ENCODE measurements at places on chromosomes 7 and 10.

GRCh38 chr7:139960157-139960556 is 102.6 kb downstream of the PARP12 start:
- no peak for DNase-seq

- no peak for DNase-seq
These were observed 13.5 kb downstream of the BHLHA15 start for GRCh38 chr7:98224701-98225181.

- DNase-seq: no peak
These were observed 1074.2 kb upstream of the C7orf33 start for GRCh38 chr7:147516391-147516790.

GRCh38 chr10:119335671-119336353 is 128.4 kb downstream of the GRK5 start:
- no peak for DNase-seq

DNA sequence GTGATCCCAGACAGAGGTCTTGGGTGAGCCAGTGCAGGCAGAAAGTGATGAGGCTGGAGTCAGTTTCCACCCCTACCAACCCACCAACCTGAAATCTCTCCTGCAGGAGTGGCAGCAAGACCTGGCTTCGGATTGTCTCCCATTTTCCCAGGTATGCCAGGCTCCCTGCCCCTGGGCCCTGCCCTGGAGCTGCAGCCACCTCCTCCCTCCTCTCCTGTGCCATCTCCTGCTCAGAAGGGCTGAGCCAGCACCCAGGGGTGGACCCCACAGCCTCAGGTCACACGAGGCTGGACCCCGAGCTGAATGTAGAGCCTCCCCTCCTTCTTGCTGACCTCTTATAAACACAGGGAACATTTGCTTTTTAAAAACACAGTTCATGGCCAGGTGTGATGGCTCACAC is 17.0 kb upstream of the LIMK1 start:
- DNase-seq: no peak

- no peak for DNase-seq
These were observed 45.3 kb downstream of the PDLIM1 start for GRCh38 chr10:95245425-95246055.

DNA sequence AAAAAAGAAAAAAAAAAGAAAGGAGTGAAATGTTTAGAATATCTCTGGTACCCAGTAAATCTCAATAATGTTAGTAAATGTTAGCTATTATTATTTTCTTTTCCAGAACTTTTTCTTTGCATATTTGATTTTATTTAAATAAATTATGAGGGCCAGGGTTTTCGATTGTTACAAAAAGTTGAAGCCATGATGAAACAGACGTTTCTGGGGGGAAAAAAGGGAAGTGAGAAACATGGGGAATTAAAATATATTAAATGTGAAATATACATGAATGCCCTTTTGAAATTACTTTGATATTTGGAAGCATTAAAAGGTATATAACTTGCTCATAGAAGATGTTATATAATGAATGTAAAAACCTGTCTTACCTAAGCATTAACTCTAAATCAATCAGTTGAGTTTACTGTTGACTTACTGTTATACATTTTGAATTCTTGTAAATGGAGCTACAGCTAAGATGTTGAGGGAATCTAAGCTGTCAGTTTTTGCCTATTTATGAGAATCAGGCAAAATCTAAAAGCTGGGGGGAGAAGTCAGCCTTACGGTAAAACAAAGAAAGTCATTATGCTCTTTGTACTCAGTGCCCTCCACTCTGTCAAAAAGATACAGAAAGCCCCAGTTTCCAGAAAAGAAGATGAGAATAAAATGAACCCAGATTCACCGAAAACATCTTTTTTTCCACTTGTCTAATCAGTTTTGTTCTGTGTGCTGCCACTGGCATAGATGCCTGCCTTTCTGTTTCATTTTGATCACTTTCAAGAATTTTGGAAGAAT is 30.0 kb upstream of the KDM7A start:
- DNase-seq: no peak

GRCh38 chr10:80133206-80133605 is 676 bp downstream of the PLAC9 start:
- no peak for DNase-seq

DNA sequence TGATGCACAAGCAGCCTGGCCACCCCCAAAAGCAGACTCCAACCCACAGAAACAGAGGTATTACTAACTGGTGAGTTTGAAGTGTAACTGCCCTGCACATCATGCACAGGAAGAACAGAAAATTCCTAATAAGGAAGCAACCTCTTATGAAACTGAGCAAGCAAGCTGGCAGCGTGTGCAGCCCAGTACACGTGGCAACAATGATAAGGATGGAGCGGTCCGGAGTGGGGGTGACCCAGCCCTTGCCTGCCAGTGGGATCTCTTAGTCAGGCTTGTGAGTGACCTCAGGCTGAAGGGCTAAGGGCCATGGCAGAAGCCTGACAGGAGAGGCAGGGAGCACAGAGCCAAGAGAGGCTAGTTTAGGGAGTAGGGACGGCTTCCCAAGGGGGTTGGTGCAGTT is 22.1 kb upstream of the AOAH start:
- peak; percentile 33 for DNase-seq

DNA sequence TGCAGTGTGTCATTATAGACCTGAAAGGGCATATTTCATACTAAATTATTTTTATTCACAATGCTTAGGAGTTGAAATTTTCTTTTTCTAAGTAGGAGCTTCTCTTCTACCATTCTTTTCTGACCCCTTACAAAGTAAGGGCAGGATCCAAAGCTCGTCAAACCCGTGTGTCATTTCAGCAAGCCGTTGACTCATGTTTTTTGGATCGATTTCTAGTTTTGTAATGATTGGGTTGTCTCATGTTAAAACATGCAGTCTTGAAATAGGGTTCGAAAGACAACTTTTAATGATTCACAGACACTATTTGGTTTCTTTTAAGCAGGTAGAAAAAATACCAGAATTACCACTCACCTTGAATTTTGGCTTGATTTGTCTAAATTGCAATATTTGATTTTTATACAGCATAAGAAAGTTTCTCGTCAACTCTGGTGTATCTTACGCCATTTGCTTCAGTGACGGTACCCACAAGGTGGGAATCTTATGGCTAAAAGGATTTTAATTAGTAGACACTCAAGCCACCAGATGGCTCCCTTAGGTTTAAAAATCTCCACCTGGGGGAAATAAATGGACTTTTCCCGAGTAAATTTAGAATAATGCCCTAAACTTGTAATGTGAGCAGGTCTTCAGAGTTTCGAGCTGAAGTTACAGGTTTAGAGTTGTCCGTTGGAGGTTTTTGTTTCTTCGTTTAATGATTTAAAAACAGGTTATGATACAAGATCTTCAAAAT is 283.4 kb downstream of the CCDC3 start:
- no peak for DNase-seq

DNA sequence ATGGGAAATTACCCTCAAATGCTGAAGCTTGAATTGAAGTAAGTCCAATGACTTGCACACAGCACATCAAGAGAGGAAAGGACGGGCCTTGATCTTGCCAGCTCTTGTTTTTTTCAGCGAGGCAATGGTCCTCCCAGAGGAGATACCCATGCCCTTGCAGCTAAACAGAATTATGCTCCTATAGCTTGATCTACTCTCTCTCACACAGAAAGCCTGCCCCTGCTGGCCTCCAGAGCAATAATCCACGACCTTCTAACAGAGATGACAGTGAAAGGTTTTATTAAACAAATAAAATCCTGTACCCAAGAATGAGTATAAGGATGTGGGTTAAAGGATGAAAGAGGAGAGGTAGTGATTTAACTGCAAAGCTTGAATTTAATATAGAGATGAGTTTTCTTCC is 268.0 kb downstream of the ADRA2A start:
- DNase-seq: no peak

- no peak for DNase-seq
These were observed 143.2 kb upstream of the MEOX2 start for GRCh38 chr7:15829691-15830090.

DNA sequence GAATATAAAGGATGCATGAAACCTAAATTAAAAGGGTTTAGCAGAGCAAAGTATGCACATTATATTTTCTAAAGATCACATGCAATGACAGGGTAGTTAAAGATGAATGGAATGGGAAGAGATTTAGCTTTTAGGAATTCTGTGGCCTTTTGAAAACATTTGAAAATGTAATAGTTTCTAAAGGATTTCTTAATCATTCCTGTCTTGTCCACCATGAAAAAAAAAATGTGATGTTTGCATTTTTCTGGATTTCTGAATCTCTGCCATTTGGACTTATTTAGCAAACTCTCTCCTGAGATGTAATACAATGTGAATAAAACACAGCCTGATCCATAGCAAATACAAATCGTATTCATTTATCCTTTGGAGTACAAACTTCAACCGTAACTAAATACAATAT is 126.6 kb upstream of the RAB11FIP2 start:
- no peak for DNase-seq
